Head of caudate nucleus (tissue), 42 donors: ENCODE measurements at places on chromosomes 3 and 15.

- DNase-seq, result no peak
These were observed 21.4 kb downstream of the BMF start for GRCh38 chr15:40087068-40087810.

GRCh38 chr3:67109651-67110204 lies 111.6 kb downstream of the KBTBD8 start:
- no peak for DNase-seq

GRCh38 chr3:149536429-149536828 lies 61.9 kb downstream of the TM4SF4 start:
- DNase-seq, result peak; percentile 61

GRCh38 chr3:10459954-10460754 lies 45.2 kb downstream of the ATP2B2 start:
- no peak for DNase-seq

DNA sequence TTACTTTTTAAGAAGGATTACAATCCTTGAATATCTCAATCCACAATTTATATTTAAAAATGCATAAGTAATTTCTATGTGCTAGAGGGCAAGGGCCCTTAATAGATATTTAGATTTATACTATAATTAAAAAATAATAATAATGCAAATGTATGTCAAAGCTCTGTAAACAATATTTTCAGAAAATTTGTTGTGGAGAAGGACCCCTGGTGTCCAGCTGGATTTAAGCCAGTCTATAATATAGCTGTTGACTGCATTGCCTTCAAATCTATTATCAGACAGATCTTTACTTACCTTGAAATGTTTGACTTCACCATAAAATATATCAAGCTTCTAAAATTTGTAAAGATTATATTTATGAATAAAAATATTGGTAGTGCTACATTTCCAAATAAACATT lies 65.6 kb downstream of the ZBTB20 start:
- no peak for DNase-seq

GRCh38 chr3:122782804-122783203 lies 10.8 kb downstream of the HSPBAP1 start:
- DNase-seq, result no peak

GRCh38 chr3:184694716-184695115 lies 17.1 kb downstream of the MAGEF1 start:
- no peak for DNase-seq

DNA sequence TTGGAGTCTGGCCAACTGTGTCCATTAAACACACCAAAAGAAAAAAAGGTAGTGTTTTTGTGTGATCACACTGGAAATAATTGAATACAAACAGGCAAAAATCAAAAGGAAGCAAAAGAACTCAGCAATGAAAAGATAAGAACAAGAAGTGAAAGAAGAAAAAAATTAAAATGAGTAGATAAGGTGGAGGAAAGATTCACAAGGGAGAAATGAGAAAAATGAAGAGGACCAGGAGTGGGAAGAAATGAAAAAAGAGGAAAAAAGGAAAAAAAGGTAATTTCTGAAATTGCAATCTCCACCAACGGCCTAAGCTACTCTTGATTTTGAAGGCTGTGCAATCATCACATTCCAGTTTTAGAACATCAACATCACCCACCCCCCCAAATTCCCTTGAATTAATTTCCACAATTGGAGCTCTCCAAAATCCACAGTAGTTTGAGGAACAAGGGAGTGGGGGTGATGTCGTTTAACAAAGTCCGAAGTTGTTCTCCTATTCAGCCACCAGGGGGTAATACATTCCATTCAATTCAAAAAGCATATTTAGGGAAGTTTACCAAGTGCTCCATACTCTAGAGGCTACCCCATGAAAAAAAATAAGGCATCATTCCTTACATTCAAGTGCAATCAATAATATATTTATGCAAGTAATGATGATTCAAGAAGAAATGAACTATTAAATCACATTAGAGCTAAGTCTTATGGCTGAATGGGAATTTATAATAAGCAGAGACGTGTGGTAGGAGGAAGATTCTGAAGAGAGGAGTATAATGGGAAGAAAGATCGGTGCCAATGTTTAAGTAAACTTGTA lies 37.4 kb downstream of the ZNF860 start:
- DNase-seq, result peak; percentile 15

GRCh38 chr15:92665100-92665555 lies 9.6 kb upstream of the FAM174B start:
- no peak for DNase-seq

- DNase-seq, result no peak
These were observed 71.0 kb downstream of the THBS1 start for GRCh38 chr15:39651881-39652280.

DNA sequence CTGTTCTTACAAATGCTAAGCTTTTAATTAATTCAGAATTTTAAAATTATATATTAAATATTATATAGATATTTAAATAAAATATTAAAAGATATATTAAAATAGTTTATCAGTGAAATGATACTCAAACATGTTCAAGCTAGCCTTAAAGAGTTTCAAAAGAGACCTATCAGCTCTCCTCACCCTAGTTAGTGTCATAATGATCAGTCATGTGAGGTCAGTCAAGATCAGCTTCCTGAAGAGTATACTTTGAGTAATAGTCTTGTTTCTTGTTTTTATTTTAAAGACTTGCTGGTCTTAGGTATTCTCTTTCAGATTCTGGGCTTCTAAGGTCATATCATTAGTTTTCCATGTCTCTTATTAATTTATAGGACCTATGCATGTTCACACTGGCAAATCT lies 14.5 kb downstream of the EXOG start:
- no peak for DNase-seq

DNA sequence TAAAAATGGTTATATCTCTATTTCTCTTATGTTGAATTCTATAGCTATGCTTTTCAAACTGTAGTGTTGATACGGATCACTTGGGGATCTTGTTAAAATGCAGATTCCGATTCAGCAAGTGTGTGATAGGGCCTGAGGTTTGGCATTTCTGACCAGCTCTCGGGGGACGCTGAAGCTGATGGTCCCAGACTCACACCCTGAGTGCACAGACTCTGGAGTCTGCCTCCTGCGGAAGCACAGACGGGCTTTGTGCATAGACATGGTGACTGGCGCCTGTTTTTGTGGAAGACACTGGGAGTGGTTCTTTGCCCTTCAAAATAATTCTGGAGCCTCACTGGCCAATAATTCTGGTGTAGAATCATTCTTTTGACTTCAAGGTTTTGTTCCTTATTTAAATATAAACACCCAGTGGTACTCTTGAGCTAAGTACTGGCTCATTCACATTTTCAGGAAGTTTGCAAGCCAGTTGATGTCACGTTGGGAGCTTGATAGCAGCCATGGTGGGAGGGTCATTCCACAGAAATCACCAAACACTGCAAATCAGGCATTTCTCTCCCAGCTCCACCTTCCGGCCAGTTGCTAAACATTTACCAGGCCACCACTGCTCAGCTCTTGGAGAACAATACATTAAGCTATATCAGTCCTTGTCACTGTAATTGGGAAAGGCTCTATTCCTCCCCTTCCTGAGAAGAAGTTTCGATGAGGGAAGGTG lies 19.2 kb downstream of the CLDN11 start:
- DNase-seq, result peak; percentile 74

GRCh38 chr3:101802179-101802578 lies 23.2 kb downstream of the NXPE3 start:
- no peak for DNase-seq

- no peak for DNase-seq
These were observed 358.1 kb upstream of the TRIM42 start for GRCh38 chr3:140319739-140320138.

DNA sequence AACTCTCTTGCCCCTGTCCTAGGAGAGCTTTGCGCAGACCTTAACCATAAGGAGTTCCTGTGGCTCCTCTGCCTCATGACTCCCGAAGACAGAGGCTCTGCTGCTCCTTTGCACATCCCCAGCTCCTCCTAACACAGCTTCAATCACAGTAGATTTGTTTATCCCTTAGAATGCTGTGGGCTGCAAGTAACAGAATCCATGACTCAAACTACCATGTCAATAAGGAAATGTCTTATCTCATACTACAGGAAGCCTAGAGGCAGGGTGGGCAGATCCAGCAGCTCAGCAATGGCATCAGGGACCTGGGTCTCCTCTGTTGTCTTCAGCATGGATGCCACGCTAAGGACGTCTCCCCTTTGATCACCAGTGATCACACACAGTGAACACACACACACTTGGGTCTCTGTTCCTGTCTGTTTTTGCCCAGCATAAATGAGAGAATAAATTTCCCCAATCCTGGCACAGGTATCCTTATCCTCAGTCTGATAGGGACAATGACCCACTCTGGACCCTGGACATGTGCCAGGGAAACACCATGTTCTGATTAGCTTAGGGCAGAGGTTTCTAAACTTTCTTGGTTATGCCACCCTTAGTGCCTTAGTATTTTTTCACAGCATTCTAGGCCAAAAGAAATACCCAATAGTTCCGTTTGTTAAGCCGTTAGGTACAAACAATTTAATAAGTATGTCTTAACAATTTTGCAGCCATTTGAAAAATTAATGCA lies 46.1 kb upstream of the MRPS22 start:
- no peak for DNase-seq

DNA sequence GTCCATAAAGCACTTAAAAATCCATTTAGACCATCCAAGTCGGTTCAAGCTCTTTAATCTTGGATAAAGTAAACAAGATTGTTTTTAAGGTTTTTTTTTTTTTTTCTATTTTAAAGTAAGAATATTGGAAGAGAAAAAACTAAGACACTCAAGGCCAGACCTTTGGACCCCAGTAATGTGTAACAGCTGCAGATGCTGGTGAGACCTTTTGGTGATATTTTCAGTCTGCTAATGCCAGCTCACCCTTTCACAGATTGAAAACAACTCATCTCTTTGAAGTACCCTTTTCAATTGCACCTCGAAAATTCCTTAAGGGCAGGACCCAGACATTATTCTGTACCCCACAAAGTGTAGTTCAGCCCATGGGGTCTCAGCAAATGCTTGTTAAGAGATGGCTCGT lies 260.7 kb upstream of the CTNNB1 start:
- DNase-seq, result no peak

DNA sequence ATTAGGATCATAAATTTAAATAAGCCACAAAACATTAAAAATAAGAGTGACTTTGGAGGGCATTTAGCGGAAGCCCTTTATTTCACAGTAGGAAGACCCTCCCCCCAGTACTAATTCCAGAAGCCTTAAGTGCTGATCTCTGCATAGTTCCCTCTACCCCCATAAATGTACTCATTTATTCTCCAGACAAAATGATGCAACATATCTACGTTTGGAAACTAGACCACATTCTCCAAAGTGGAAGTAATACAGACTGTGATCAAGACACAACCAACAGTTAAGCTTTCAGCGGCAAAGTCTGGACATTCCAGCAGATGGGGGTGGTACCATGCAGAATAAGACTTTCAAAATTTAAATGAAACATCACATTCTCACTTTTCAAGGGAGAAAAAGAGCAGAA lies 44.8 kb upstream of the RPS17 start:
- no peak for DNase-seq

- DNase-seq, result no peak
These were observed 54.8 kb upstream of the CTSH start for GRCh38 chr15:78999636-79000035.

GRCh38 chr3:158792709-158793108 lies 9.1 kb upstream of the MFSD1 start:
- DNase-seq, result no peak

DNA sequence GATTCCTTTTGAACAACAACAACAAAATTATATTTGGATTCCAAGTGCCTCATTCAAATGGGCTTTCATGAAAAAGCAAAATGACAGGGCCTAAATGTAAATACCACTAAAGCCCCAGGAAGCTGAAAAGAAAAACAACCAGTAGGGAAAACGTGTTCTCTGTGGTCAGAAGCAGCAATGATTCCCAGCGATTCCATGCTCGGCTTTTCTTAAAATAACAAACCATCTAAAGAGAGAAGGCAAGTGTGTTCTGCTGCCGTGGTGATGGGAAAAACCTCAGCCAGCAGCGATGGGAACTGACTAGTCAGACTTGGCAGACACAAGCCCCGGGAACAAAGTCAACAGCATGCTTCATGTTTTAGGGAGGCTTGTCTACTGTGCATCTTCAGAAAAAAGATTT lies 153.6 kb downstream of the TNIK start:
- DNase-seq, result peak; percentile 50

GRCh38 chr15:100980410-100981046 lies 61.4 kb downstream of the LRRK1 start:
- DNase-seq, result no peak

- DNase-seq, result no peak
These were observed 101.2 kb downstream of the SMAD6 start for GRCh38 chr15:66803182-66803729.

GRCh38 chr3:131775650-131776049 lies 259.2 kb downstream of the CPNE4 start:
- no peak for DNase-seq

DNA sequence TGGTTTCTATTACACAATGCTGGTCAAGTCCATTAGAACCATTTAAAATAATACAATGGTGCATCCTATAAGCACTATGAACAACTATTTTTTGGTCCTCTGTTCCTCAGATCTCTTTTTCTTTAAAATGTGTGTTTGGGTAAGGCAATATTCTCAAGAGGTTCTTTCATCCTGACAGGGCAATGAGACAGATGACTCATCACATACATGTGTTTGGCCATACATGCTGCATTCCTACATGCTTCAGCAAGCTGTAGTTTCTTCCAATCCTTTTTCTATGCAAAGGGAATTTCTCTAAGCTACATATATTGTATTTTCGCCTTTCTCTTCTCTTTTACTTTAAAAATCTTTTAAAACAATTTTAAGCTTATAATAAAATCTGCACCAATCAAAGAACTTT lies 52.7 kb downstream of the OTOL1 start:
- DNase-seq, result no peak

DNA sequence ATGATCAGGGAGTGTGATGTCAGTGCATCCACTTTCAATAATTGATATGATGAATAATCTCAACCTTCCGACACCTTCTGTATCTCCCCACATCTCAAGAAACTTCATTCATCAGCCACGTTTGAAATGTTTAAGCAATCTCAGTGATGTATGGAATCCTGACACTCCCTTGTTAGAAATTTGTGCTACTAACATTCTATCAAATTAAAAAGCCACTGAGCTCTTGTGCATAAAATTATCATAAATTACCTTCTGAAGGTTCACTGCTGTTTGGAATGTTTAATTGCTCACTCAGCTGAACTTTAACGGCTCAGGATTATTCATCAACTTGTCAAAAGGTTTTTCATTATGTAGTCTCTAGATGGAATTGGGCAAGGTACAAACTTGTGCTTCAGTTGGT lies 108.4 kb upstream of the DPH6 start:
- DNase-seq, result no peak

GRCh38 chr3:70358978-70359580 lies 46.6 kb upstream of the MDFIC2 start:
- DNase-seq, result peak; percentile 72
